ENCODE measurements at places on chromosomes 1 and 21. TPM values are rescaled to one million over a fixed set of nuclear protein-coding genes. Genes with fewer than 3 reads are reported as not detected.

DNA sequence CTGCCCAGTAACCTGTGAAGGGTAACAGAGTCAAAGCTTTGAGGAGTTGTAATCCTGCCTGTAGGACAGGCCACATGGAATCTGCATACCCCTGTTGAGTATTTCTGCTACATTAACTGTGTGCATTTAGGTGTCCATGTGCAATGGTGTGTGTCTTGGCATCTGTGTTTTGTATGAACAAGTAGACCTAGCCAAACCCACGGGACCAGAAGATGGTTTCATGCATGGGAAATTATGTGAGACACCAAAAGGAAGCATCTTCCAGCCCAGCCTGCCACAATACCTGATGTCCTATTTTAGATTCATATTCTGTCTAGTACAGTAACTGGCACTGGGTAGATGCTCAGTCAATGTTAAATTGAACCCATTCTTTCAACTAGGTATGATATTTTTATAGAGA, 70.8 kb upstream of the KCND3 start:
- DNase-seq, result no peak

- DNase-seq, result no peak
These were observed 7.5 kb downstream of the MX1 start for GRCh38 chr21:41433566-41433965.

GRCh38 chr1:153384958-153385580, 5.8 kb downstream of the S100A8 start:
- DNase-seq, result no peak

DNA sequence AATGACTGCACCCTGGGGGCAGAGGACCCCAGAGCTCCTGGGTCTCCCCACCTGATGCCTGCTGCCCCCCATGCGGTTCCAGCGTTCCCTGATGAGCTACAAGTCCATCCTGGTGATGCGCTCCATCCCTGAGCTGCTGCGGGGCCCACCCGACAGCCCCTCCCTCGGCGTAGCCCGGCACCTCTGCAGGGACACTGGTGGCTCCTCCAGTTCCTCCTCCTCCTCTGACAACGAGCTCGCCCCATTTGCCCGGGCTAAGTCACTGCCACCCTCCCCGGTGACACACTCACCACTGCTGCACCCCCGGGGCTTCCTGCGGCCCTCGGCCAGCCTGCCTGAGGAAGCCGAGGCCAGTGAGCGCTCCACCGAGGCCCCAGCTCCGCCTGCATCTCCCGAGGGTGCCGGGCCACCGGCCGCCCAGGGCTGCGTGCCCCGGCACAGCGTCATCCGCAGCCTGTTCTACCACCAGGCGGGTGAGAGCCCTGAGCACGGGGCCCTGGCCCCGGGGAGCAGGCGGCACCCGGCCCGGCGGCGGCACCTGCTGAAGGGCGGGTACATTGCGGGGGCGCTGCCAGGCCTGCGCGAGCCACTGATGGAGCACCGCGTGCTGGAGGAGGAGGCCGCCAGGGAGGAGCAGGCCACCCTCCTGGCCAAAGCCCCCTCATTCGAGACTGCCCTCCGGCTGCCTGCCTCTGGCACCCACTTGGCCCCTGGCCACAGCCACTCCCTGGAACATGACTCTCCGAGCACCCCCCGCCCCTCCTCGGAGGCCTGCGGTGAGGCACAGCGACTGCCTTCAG, 35.5 kb downstream of the TRIM11 start:
- DNase-seq, result peak; percentile 58

DNA sequence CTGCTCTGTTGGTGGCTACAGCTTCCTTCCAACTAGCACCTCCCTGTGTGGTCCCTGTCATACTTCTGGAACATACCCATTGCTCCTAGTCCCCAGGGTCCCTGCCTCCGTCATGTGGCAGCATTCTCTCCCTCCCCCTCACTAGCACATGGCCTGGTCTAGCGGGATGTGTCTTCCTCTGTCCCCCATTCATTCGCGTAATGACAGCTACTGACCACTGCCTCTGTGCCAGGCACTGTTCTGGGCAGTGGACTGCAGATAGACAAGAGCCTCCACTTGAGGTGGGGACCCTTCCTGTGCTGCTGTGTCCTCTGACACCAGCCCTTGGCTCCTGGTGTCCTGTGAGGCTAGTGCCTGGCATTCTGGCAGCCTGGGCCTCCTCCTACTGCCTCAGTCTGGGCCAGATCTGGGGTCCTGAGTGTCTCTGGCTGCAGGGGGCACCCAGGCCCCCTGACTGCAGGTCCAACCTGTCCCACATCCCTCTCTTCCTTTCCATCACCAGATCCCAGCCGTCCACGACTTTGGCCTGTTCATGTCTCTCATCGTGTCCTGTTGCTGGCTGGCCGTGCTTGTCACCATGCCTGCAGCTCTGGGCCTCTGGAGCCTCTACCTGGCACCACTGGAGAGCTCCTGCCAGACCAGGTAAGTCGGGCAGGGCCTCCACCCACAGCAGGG, 38.1 kb downstream of the DISP3 start:
- DNase-seq, result no peak

DNA sequence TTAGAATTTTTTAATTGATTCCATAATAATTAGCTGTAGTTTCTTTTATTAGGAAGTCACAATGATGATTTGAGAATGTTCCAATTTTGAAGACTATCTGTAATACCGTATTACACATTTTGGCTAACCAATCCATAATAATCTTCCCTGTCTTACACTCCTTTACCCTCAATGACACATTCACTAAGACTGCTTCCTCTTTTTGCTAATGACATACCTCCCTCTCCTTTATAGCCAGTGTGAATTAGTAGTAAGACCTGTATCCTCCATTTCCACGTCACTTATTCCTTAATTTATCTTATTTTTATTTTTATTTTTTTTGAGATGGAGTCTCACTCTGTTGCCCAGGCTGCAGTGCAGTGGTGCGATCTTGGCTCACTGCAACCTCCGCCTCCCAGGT, 10.1 kb downstream of the KDM1A start:
- DNase-seq, result no peak

- DNase-seq, result no peak
These were observed 221.6 kb upstream of the PBX1 start for GRCh38 chr1:164337394-164337793.

The ETV3L gene
- total RNA-seq, result not detected

The LCE2C gene
- not detected for total RNA-seq

The LCA5L gene
- total RNA-seq, result 2.2 TPM

The AVPR1B gene
- not detected for total RNA-seq

The PGBD5 gene
- total RNA-seq, result 6.6 TPM

The TMEM35B gene
- 42.1 TPM for total RNA-seq
